Pulmonary artery endothelial cell (primary cell): ENCODE measurements at places on chromosomes 3 and 15.

- DNase-seq: no peak
Measured at GRCh38 chr3:27533261-27533607, 49.0 kb upstream of the SLC4A7 start.

DNA sequence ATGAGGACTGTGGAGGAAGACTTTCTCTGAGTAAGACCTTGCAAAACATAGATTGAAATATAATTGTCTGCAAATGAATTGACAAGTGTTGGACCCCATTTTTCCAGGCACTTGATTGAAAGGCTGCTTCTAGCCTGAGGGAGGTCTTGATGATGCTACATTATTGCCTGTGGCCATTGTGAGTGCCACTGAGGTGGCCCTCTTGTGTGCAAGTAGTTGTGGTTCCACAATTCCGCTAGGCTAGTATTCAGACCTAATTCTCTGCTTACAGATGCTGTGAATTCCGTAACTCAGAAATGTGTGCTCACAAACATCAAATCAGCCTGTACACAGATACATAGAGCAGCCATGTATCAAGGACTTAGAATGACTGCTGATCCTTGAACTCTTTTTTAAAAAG, 34.7 kb downstream of the FNDC3B start:
- no peak for DNase-seq

- no peak for DNase-seq
Measured at GRCh38 chr3:102000620-102001209, 151.4 kb downstream of the NFKBIZ start.

GRCh38 chr15:31499953-31500765, 173.5 kb downstream of the KLF13 start:
- DNase-seq: no peak

DNA sequence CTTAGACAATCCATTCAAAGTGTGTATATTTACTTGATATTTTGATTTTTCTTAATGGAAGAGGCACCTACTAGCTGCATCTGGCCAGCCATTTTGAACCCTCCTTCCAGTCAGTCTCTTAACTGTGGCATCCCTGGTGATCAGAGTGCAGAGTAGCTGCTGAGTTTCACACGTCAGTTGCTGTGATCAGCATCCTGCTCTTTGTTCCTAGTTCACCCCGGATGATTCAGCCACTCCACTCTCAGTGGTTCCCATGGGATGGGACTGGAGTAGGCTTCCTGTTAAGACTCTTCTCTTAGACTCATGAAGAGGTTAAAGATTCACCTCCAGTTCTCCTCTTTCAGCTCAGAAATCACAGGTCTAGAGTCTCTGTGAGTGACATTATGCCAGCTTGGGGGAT, 75.8 kb downstream of the STXBP5L start:
- no peak for DNase-seq

GRCh38 chr3:178056868-178057267, 479.4 kb upstream of the KCNMB2 start:
- DNase-seq: no peak

GRCh38 chr3:70716832-70717231, 404.4 kb upstream of the MDFIC2 start:
- no peak for DNase-seq

DNA sequence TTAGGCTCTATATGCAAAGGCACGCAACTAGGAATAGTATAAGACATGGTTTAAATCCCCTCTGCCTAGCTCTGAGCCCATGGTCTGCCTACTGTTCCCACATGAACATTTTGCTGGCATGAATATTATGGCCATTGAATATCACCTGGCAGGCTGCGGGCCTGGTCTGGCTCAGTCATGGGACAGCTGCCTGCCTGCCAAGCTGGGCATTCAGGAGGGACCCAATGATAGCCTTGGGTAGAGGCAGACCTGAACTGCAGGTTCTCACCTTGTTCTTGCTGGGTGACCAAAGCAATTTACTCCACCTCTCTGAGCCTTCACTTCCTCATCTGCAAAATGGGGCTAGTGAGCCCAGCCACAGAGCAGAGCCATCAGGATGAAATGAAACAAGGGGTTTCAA, 11.3 kb downstream of the RBP1 start:
- DNase-seq: no peak

DNA sequence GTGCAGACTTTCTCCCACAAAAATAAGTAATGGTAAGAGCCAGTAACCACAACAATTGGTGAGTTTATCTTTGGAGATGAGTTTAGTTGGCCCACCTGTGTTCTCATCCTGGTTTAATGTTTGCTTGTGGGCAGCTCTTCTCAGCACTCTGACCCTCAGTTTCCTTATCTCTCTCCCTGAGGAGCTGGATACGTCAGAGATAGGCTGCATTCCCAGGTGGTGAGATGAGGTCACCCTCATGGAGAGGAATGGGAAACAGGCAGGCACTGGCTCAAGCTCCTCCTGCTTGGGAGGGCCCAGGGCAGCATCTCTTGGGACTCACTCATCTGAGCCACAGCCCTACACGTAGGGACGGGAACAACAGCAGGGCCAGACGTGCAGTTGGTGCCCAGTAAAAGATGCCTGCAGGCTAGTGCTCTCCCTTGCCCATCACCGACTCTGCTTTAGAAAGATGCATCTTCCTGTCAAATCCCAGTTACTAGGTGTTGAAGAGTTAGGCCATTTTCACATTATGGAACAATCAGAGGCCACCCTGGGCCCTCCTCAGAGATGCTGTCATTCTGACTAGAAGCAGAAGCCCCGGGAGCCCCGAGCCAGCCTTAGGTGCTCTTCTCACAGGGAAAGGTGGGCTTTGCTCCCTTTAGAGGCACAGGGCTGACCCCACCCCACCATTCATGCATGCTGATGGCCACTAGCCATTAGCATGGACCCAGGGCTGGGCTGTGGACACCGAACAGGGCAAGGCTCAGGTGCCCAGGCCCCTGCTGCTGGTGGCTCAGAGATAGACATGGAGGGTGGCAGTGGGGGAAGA, 59.7 kb downstream of the GRIP2 start:
- peak; percentile 89 for DNase-seq

- no peak for DNase-seq
Measured at GRCh38 chr3:135199137-135199536, 404.1 kb downstream of the EPHB1 start.

DNA sequence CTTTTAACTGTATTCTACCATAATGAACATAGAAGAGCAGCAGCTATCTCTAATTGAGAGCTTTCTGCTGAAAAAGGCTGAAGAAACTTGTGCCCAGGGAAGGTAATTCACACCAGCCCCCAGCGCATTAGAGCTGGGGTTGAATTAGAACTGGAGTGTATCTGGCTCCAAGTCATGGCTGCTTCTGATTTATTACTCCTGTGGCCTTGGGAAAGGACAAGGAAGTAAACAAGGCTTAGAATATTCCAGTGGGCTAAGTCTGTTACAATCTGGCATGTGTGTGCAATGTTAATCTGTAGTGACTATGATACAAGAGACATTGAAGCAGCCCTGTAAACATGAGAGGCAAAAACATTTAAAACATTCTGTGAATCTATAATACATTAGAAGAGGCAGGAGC, 18.1 kb downstream of the CPA3 start:
- DNase-seq: no peak

DNA sequence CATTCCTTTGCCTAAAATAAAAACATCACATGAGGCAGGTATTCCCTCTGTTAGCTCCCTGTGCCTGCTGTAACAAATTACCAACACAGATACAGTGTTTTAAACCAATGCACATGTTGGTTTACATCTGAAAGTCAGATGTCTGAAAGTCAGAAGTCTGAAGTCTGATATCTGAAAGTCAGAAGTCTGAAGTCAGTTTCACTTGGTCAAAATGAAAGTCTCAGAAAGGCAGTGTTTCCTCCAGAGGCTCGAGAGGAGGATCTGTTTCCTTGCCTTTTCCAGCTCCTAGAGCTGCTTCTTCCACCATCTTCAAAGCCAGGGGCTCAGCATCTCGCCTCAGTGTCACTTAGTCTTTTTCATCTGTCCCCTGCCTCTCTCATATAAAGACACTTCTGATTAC, 22.0 kb downstream of the SST start:
- DNase-seq: no peak

GRCh38 chr15:29089731-29090616, 179.6 kb downstream of the NSMCE3 start:
- DNase-seq: no peak

GRCh38 chr3:38140326-38141172, 2.1 kb downstream of the MYD88 start:
- no peak for DNase-seq

- no peak for DNase-seq
Measured at GRCh38 chr15:98150536-98150935, 190.0 kb downstream of the ARRDC4 start.

DNA sequence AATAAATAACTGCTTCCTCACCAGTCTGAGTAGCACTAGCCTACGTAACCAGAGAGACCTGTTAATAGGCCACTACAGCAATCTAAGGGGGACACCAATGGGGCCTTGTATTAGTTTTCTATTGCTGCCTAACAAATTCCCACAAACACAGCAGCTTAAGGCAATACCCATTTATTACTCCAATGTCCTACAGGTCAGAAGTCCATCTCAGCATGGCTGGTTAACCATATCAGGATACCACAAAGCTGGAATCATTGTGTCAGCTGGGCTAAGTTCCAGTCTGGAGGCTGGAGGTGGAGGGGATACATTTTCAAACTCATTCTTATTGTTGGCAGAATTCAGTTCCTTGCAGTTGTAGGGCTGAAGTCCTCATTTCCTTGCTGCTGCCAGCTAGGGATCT, 331.9 kb downstream of the ULK4 start:
- no peak for DNase-seq

DNA sequence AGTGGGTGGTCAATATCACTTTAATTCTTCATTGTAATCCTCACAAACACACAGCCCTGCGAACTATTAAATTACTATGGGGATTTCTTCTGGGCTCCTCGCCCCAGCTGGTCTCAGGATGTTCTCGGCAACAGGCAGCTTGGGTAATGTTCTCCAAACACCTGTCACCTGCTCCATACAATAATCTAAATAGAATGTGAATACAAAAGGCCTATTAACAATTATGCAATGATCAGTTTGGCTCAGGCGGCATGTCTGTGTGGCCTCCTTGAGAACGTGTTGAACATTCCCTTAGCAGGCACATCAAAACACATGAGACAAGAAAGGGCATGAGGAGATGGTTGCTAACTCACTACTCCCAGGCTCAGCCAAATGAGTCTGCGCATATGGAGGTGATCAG, 158.6 kb upstream of the KBTBD8 start:
- DNase-seq: no peak

DNA sequence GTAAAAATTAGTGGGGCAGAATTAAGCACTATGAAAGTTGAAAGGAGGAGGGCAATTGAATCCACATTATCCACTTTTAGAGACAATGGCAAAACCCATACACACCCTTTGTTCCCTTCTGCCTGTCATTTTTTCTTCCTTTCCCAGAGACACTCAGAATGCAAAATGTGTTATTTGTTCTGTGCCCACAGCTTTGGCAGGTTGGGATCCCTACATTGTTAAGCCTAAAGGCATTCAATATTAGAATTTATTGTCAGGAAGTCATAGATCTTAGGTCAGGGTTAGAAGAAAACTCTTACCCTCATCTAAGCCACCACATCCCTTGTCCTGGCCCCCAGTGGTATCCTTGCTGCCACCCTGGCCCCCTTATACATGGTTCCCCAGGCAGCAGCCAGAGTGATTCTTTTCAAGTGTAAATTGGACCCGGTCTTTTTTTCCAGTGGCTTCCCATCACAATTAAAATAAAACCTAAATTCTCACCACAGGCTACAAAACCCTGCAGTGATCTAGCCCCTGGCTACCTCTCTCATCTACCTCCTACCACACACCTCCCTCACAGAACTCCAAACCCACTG, 470.1 kb upstream of the ATP11B start:
- no peak for DNase-seq

GRCh38 chr15:33322091-33322490, 11.3 kb downstream of the RYR3 start:
- DNase-seq: no peak

DNA sequence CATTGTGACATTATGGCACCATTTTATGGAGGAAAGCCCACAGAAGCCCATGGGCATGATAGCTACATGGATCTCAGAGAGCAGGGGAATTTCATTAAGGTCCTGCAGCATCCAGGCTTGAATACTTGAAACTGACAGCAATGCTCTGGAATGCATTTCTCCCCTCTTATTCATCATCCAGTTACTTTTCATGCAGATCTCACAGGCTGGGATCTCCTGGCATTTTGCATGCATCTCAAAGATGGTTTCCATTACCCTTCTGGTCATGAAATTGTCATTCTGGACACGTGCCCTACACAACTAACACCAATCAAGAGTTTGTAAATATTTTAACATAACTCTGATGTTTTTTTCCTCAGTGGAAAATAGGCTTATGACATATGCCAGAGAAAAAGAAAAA, 32.4 kb downstream of the VGLL3 start:
- no peak for DNase-seq

- DNase-seq: no peak
Measured at GRCh38 chr3:125035217-125035616, 20.6 kb downstream of the HEG1 start.

DNA sequence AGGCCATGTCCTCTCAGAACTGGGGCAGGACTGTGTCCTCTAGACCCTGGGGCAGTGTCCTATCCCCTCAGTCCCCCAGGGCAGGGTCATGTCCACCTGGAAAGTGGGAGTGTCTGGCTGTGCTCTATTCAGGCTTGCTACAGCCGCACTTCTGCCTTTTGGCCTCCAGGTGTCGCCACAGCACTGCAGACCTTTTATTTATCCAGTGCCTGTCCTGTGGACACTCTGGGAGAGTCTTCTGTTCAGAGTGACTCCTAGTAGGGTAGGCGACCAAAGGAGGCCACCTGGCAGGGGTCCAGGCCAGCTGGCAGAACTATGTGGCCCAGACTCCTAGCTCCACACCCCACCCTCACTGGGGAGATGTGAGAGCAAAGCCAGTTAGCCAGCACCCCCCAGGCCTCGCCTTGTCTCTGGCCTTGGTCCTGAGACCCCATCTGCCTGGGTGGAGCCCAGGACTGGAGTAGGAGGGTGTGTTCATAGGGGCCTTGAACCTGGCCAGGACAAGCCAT, 3.9 kb downstream of the TMIE start:
- peak; percentile 11 for DNase-seq

GRCh38 chr3:170524073-170524472, 61.8 kb downstream of the SLC7A14 start:
- DNase-seq: no peak

GRCh38 chr3:141940194-141940776, 63.8 kb downstream of the ATP1B3 start:
- peak; percentile 73 for DNase-seq

GRCh38 chr15:79373728-79374127, 58.4 kb upstream of the MINAR1 start:
- no peak for DNase-seq

DNA sequence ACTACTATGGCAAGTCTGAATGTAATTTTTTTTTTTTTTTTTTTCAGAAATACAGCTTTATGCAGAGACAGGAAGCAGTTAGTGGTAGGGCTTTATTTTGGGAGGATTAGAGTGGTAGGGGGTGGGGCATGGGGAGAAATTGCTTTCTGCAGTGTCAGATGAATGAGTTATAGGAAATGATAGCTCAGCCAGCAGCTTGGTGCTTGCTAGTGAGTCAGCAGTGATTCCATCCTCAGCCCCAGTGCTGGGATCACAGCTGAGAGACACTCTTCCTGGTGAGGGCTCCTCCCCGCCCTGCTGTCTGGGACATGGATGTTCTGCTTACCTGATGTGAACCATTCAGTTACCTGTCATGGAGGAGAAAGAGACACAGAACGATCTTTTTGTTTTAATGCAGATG, 39.6 kb downstream of the SEMA6D start:
- peak; percentile 47 for DNase-seq

GRCh38 chr15:48084759-48085590, 35.8 kb upstream of the SLC24A5 start:
- no peak for DNase-seq
